ENCODE measurements at places on chromosomes 12 and 14. TPM values are rescaled to one million over a fixed set of nuclear protein-coding genes. Genes with fewer than 3 reads are reported as not detected.

The FAM90A1 gene
- total RNA-seq, result not detected

The LRRC10 gene
- total RNA-seq, result not detected

The GXYLT1 gene
- 13.8 TPM for total RNA-seq

The TMEM233 gene
- total RNA-seq, result not detected

The RNASE4 gene
- total RNA-seq, result 173 TPM
